ENCODE measurements at places on chromosomes 6 and 20.
A peak's percentile ranks its signal among the peaks of the same experiment; 100 is the strongest.

DNA sequence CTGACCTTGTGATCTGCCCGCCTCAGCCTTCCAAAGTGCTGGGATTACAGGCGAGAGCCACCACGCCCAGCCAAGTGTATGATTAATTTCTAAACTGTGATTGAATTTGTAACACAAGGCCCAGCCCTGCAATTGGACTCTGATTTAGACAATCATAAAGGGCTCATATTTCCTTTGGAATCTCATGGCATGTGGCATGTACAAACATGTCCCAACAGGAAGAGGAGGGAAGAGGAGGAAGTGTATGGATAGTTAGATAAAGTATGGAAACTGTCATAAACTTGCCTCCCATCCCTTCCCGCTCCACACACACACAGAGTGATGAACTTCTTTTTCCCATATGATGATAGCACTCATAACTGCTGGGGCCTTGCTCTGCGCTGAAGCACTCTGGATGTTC lies 27.2 kb upstream of the QKI start:
- no peak for DNase-seq

- DNase-seq = no peak
Observed at GRCh38 chr6:115540077-115540869, 520.4 kb downstream of the FRK start.

GRCh38 chr20:44650771-44651433 lies 597 bp downstream of the ADA start:
- DNase-seq = peak; percentile 32

- peak; percentile 30 for DNase-seq
Observed at GRCh38 chr6:150263765-150264404, 104.9 kb upstream of the IYD start.

GRCh38 chr6:107991061-107991460 lies 33.1 kb upstream of the SEC63 start:
- no peak for DNase-seq

DNA sequence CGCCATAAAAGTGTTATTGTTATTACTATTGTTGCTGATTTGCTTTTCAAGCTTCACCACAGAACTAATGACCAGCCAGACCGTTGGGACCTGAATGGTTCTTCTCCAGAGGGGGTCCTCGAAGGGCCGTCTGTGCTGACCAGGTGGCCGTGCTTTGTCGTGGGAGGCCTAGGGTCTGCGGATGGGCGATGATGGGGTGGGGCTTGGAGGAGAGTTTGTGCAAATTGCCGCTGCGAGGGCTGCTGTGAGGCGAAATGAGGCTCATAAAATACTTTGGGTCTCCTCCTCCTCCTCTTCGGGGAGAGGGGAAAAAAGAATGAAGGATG lies 6.0 kb upstream of the ZBTB22 start:
- DNase-seq = no peak

DNA sequence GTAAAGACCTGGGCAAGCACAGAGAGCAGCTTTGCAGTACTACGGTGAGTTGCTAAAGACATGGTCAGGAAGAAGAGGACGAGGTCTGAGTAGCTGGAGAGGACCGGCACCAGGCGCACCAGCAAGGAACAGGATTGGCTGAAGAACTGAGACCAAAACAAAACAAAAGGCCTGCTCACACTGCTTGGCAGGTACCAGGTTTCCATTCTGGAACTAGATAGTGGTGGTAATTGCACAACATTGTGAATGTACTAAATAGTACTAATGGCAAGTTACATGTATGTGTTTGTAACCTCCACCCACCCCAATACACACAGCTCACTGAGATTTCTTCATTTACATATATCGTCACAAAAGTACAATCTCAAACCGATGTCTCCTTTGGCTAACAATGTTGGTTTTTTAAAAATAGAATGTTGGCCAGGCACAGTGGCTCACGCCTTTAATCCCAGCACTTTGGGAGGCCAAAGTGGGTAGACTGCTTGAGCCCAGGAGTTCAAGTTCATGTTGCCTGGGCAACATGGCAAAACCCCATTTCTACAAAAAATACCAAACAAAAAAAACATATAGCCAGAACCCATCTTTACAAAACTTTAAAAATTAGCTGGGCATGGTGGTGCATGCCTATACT lies 32.5 kb upstream of the LYRM2 start:
- DNase-seq = no peak

DNA sequence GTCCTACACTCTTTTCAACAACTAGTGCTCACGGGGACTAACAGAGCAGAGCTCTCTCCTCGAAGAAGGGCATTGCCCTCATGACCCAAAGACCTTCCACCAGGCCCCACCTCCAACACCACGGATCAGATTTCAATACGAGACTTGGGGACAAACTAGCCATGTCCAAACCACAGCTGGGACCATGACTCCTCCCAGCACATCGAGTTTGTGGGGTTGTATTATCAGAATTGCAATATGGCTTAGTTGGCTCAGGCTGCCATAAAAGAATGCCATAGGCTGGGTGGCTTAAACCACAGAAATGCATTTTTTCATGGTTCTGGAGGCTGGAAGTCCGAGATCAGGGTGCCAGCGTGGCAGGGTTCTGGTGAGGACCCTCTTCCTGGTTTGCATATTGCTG lies 189.7 kb upstream of the PMEPA1 start:
- DNase-seq = no peak

DNA sequence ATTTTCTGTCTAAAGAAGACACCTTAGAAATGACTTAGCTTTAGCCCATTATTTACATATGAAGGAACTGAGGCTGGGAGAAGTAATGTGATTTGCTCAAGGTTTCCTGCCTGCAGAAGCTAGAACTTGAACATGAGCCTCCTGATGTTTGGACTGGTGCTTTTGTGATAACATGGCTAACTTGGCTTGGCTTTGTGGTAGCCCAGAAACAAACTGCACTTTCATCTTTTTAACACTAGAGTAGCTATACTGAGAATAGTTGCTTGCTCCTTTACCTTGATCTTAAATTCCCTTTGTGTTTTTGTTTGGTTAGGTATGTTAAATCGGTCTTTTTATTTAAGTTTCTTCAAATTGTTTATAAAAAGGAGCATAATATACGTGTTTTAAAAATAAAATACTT lies 163.5 kb upstream of the MANEA start:
- no peak for DNase-seq

GRCh38 chr6:71034563-71035345 lies 77.9 kb upstream of the B3GAT2 start:
- DNase-seq = no peak

DNA sequence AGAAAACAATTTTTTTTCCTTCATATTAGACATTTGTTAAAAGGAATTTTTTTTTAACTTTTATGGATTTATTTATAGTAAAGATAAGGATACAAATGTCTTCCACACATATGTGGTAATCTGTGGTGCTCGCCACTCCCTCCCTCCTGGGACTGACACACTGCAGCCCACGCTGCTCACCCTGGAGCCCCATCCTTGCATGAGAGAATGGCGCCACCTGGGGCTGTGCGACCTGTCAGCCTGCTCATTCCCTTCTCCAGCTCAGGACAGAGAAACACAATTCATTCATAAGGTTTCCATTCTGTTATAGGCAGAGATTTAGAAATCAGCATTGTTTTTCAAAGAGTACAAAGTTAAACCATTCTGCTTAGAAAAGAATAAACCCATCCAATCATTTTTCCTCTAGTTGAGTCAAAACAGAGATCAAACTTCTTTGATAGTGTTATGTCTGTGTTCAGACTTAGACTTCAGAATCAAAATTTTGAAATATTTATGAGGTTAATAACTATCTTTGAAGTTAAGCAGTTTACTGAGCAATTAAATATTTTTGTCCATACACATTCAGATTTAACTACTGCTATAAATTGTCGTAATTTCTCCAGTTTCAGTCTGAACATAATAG lies 42.8 kb upstream of the DYNLRB1 start:
- no peak for DNase-seq

DNA sequence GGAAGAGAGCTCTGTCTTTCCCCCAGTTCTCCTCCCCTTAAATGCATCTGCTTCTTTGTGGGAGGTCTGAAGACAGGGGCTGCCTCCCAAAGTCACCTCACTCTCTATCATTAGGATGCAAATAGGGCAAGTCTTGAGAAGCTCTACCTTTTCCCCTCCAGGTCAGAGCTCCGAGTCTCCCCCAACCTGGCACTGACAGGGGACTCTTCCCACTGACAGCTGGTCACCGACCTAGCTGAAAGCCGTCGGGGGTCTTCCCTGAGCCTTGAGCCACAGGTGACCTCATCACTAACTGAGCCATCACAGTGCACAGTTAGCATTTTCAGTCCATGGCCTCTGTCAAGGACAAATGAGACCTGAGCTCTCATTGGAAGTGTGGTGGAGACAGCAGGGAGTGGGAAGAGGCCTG lies 386.7 kb downstream of the HACE1 start:
- no peak for DNase-seq

DNA sequence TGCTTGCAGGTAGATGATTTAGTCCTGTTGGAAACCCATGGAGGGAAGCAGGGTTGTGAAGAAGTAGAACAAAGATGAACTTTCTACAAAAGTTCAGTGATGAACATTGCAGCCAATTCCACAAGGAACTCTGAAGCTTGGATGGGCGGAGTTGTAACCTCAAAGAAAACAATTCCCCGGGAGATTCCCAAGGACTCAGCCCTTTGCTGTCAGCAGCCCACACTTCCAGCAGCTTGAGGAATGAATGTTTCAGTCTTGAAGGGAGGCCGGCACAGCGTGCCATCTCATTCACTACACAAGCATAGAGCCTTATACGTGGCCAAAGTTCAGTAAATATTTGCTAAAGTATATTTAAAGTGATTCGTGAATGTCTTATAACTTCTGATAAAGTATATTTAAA lies 269.4 kb downstream of the NKAIN2 start:
- no peak for DNase-seq

DNA sequence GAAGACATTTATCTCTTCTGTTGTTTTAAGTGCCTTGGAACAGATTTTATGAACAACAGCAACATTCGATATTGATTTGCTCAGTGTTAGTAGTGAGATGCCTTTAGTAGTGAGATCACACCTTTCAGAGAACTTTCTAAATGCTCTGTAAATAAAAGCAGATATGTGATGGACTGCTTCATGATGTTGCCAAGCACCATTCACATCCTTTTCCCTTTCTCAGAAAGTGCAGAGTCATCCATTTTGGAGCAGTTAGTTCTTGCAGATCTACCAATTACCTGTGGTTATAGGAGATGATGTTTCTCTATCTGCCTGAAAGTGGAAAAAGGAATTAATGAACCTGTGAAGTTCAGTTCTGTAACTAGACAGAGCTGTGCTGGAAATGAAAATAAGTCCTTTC lies 27.0 kb downstream of the CBFA2T2 start:
- DNase-seq = no peak

DNA sequence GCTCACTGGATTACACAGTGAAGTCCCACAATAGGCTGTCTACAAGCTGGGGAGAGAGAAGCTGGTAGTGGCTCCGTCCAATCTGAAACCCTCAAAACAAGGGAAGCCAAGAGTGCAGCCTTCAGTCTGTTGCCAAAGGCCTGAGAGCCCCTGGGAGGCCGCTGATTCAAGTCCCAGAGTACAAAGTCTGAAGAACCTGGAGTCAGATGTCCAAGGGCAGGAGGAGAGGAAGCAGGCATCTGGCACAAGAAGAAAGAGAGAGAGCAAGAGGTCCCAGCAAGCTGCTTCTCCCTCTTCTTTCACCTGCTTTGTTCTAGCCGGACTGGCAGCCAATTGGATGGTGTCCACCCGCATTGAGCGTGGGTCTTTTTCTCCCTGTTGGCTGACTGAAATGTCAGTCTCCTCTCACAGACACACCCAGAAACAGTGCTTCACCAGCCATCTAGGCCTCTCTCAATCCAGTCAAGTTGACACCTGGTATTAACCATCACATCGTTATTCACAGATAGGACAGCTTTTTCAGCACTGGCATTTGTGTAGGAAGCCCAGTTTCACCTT lies 51.2 kb downstream of the CRYBG1 start:
- no peak for DNase-seq

DNA sequence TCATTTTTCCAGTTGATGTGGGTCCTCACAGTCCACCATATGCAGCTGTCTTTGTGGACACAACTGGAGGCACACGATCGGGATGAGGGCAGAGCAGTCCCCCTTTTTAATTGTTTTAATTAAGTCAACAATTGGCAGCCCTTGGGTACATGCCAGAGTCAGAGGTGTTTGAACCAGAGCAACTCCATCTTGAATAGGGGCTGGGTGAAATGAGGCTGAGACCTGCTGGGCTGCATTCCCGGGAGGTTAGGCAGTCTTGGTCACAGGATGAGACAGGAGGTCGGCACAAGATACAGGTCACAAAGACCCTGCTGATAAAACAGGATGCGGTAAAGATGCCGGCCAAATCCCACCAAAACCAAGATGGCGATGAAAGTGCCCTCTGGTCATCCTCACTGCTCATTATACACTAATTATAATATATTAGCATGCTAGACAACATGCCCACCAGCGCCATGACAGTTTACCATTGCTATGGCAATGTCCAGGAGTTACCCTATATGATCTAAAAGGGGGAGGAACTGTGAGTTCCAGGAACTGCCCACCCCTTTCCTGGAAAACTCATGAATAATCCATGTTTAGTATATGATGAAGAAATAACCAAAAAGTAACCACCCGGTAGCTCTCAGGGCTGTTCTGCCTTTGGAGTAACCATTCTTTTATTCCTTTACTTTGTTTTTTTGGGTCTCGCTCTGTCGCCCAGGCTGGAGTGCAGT lies 31.8 kb upstream of the BLCAP start:
- no peak for DNase-seq

GRCh38 chr6:45988635-45989034 lies 27.0 kb downstream of the CLIC5 start:
- no peak for DNase-seq

DNA sequence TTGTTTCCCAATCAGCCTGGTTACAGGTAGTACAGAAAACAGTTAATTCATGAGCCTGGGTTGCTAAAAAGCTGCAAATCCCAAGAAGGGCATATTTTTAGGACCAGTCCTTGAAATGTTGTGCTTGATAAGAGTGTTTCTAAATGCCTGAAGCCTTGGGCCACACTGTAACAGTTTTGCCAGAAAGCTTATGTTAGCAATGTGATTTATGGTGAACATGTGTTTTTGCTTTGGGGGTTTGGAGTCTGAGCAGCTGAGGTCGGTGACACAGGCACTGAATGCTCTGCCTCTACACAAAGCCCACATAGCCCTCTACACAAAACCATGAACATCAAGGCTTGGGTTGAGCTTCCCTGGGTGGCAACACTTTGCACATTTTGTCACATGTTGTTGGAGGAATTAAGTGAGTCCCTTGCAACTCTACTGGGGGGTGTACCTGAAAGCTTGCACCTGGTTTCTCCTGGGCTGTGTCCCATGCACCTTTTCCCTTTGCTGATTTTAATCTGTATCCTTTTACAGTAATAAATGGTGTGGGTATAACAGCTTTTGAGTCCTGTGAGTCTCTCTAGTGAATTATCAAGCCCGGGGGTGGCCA lies 22.2 kb downstream of the AHI1 start:
- DNase-seq = no peak

DNA sequence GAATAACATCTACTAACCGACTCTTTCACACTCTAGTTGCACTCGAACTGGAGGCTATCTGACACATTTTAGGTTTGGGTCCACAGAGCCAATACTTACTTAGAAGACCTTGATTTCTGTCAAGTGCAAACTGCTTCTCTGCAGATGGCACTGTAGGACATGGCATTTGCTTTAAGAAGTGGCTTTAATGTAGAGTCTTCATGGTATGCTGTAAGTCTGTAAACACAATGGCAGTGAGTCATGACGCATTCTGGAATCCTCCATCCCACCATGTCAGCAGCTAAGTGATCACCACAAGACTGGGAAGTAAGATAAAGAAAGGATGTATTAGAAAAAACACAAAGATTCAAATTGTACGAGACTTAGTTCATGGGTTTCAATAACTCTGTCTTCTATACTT lies 377.0 kb upstream of the NOX3 start:
- no peak for DNase-seq

GRCh38 chr20:50172347-50173013 lies 18.1 kb upstream of the CEBPB start:
- no peak for DNase-seq

GRCh38 chr20:10079964-10080363 lies 45.2 kb downstream of the ANKEF1 start:
- DNase-seq = no peak

All from CD4-positive, alpha-beta T cell treated with Interleukin-4 for 4 hours (primary cell).